ENCODE measurements at places on chromosomes 2 and 18. TPM values are rescaled to one million over a fixed set of nuclear protein-coding genes. Genes with fewer than 3 reads are reported as not detected.

TUBA4B gene
- total RNA-seq = not detected

ANTXR1 gene
- 17.0 TPM for total RNA-seq

ANKRD30BL gene
- not detected for total RNA-seq

CRYBA2 gene
- total RNA-seq = 3.4 TPM

CLEC4F gene
- total RNA-seq = not detected

CYRIA gene
- 3.8 TPM for total RNA-seq

SPC25 gene
- total RNA-seq = 16.0 TPM

LCT gene
- total RNA-seq = 0.08 TPM

DNA sequence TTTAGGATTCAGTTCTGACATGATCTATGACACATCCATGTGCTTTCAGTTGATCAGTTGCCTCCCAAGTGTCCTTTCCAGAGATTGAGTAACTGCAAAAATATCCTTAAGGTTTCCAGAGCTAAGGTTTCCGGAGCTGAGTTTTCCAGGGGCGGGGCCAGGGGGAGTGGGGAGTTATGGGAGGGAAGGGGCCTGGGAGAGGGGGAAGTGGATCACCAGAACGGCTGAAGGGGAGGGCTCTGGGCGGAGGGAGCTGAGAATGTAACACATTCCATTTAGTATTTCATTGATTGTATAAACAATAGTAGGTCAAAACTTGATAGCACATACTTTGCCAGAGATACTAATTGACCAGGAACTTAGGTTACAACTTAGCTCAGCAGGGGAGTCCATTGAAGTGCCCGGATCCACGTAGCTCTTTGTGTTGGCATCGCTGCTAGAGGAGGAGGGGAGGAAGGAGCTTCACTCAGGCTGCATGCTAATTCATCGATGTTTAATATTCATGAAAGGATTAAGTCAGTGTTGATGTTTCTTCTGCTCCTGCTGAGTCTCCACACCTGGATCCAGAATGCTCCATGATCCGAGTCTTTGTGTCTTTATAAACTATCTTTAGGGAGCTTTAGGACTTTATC is 289.8 kb downstream of the ALPK2 start:
- H3K36me3 ChIP-seq = peaks cover 4% of the 10 kb centered on the region
- no peak overlapping the region for H3K4me3 ChIP-seq
- no peak for DNase-seq
- no peaks in the 10 kb centered on the region for H3K27me3 ChIP-seq
- no peak overlapping the region for H3K27ac ChIP-seq
- H3K4me1 ChIP-seq = no peaks in the 10 kb centered on the region

DNA sequence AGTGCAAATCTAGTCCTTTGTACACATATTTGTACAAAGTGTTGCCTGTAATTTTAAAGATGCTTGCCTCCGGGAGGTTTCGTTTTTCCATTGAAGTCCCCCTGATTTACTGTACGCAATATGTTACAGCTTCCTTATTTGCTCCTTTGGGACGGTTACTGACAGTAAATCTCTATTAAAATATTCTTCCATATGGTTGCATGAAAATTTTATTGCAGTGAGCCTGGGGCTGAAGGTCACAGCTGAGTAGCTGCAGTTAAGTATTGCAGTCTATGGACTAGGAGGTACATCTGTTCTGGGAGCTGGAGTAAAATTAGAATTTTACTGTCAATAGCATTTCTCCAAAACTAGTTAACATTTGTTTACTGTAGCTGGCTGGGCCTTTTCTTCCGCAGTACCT is 119.2 kb downstream of the ETAA1 start:
- H3K36me3 ChIP-seq = no peaks in the 10 kb centered on the region
- H3K27me3 ChIP-seq = no peaks in the 10 kb centered on the region
- H3K4me3 ChIP-seq = no peak overlapping the region
- peak overlapping the region; percentile 29 for H3K27ac ChIP-seq
- no peaks in the 10 kb centered on the region for H3K4me1 ChIP-seq
- DNase-seq = peak; percentile 36

DNA sequence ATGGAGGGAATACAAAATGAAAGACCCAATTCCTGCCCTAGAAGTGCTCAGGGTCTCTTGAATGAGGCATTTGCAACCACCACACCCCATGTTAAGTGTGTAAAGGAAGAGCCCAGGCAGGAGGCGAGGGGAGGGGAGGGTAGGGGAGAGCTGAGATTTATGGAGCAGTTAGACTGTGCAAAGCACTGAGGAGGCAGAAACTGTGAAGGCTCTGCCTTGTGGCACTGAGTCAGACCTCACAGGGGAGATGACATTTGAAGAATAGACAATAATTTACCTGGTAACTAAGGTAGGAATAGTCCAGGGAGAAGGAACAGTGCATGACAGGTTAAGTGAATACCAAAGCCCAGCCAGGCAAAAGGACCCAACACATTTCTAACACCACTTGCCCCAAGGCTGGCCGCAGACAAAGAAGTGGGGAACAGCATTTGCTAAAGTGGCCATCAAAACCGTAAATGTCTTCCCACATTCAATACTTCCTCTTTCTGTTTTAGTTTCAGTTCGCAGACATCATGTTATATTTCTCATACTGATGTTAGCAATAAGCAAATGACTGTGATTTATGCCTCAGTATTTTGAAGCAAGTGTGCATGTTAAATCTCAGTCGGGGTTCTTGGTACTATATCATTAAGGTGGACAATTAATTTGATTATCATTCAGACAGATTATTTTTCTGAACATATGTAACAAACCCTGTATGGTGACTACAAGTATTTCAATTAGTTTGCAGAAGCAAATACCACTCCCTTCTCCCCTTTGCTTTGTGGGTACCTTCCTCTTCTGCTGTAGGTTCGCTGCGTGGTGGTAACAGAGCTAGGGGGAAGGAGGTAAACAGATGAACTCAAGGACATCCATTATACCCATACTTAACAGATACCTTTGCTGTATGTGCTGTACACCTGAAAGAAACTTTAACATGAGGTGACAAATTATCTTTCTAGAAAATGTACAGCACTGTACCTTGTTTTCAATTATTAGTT is 27.5 kb downstream of the CDH20 start:
- no peak for DNase-seq
- no peak overlapping the region for H3K4me3 ChIP-seq
- no peaks in the 10 kb centered on the region for H3K27me3 ChIP-seq
- H3K36me3 ChIP-seq = no peaks in the 10 kb centered on the region
- no peaks in the 10 kb centered on the region for H3K4me1 ChIP-seq

- DNase-seq = no peak
- H3K4me1 ChIP-seq = no peaks in the 10 kb centered on the region
- peak overlapping the region; percentile 42 for H3K27ac ChIP-seq
- peak overlapping the region; percentile 86 for H3K4me3 ChIP-seq
Measured at GRCh38 chr2:38875227-38875575, 533 bp downstream of the DHX57 start.

DNA sequence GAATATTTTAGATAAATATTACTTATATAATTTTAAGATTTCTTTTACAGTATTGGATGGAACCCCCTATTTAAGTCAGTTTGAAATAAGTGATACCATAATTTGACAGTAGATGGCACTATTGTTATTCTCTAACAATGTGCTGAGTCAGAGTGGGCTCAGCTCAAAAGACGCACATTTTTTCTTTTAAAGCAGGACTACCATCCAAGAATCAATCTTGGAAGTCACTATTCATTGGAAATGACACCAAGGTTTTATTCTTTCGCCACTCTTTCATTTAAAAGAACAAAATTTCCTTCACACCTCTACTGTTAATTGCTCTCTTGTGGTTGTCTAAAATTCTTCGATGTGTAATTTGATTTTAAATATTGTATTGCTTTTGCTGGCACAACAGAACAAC is 32.6 kb upstream of the SPAG16 start:
- DNase-seq = no peak
- H3K27ac ChIP-seq = no peak overlapping the region
- H3K36me3 ChIP-seq = no peaks in the 10 kb centered on the region
- H3K4me3 ChIP-seq = no peak overlapping the region

DNA sequence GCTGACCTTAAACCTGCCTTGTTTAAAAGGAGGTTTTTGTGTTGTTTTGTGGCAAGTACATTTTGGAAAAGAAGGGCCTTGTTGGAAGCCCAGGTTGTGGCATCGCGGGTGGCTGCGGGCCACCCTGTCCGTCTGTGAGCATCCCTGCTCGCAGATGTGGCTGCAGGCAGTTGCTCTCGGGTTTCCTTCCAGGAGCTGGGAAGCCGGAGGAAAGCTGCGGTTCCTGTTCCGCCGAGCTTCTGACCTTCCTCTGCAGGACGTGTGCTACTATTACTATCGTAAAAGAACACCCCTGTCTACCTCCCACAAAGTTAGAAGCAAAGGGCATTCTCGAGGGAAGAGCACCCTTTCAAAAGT is 766 bp downstream of the MFF start:
- H3K4me1 ChIP-seq = peaks cover 6% of the 10 kb centered on the region
- peak overlapping the region; percentile 85 for H3K27ac ChIP-seq
- peak overlapping the region; percentile 94 for H3K4me3 ChIP-seq
- H3K36me3 ChIP-seq = no peaks in the 10 kb centered on the region
- no peaks in the 10 kb centered on the region for H3K27me3 ChIP-seq

DNA sequence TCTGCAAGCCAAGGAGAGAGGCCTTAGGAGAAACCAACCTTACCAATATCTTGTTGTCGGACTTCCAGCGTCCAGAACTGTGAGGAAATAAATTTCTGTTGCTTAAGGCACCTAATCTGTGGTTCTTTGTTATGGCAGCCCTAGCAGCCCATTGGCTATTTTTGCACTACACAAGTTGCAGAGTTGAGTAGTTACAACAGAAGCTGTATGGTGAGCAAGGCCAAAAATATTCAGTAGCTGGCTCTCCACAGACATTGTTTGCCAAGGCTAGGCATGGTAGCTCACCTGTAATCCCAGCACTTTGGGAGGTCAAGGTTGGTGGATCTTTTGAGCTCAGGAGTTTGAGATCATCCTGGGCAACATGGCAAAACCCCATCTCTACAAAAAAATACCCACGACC is 27.1 kb upstream of the SCYGR1 start:
- no peaks in the 10 kb centered on the region for H3K27me3 ChIP-seq
- H3K4me1 ChIP-seq = no peaks in the 10 kb centered on the region
- no peaks in the 10 kb centered on the region for H3K36me3 ChIP-seq
- no peak overlapping the region for H3K4me3 ChIP-seq
- no peak overlapping the region for H3K27ac ChIP-seq
- DNase-seq = no peak

GRCh38 chr2:30661173-30662107 is 145.8 kb downstream of the CAPN13 start:
- no peaks in the 10 kb centered on the region for H3K27me3 ChIP-seq
- H3K4me1 ChIP-seq = no peaks in the 10 kb centered on the region
- H3K36me3 ChIP-seq = no peaks in the 10 kb centered on the region
- no peak for DNase-seq

GRCh38 chr2:102082571-102083392 is 59.8 kb upstream of the IL1R1 start:
- no peak for DNase-seq
- no peak overlapping the region for H3K4me3 ChIP-seq
- H3K36me3 ChIP-seq = no peaks in the 10 kb centered on the region
- H3K4me1 ChIP-seq = no peaks in the 10 kb centered on the region
- H3K27me3 ChIP-seq = no peaks in the 10 kb centered on the region
- H3K27ac ChIP-seq = peak overlapping the region; percentile 38

- no peak for DNase-seq
- no peaks in the 10 kb centered on the region for H3K27me3 ChIP-seq
Measured at GRCh38 chr2:18065249-18065648, 186.8 kb downstream of the KCNS3 start.

DNA sequence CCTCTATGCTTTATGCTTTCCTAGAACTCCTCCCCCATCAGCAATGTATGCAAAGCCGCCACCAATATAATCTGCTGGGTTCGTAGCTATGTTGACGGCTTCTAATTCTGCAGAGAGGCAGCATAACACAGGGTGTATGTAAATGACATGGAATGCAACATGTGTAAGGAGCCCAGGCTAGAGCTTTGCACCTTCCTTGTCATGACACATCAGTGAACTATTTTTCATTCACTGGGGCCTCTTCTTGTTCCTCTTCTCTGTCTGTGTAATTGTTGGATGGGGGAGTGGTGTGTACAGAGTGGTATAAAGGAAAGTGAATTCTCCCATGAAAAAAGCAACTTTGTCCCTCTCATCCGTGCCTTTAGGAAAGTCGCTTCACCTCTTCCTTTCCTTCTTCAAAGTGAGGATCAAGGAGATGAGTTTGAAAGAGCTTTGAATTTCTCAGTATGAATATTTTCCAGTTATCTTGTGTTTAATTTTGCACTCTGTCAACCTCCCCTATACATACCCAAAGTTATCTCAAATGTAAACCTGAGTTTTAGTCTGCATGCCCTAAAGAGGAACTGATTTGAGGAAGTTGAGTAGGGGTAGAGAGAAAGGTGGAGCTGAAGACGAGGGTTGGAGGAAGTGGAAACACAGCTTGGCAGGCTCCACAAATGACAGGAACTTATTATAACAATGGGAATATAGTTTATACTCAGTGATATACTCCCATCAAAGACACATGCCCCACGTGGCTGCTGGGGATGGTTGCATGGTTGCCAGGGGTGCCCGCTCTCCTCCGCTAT is 74.9 kb upstream of the ARL4C start:
- no peaks in the 10 kb centered on the region for H3K36me3 ChIP-seq
- no peak overlapping the region for H3K27ac ChIP-seq
- H3K27me3 ChIP-seq = no peaks in the 10 kb centered on the region
- no peak overlapping the region for H3K4me3 ChIP-seq
- DNase-seq = no peak

DNA sequence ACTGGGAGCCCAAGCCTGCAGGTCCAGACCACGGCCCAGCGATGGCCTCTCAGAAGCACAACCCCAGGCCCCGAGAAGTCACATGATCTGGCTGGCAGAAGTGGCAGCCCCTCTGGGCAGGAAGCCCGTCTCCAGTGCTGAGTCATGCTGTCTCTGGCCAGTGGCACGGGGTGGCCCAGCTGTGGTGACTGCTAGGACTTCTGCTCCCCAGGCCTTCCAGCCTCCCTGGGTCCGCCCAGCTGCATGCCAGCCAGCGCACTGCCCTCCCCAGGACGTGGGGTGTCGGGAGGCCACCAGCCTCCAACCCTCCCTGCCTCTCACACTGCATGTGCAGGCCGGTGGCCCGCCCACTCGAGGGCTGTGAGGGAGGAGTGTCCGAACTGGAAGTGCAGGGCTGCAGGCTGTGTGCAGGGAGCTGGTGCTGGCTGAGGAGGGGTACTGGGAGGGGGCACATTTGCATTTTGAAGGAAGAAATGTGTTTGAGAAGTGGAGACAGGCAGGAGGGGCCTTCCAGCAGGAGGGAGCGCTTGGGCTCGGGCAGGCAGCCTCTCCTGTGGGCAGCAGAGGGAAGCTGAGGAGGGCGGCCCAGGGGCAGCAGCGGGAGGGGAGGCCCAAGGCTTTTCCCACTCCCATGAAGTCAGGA is 17.0 kb upstream of the HPCAL1 start:
- H3K27me3 ChIP-seq = no peaks in the 10 kb centered on the region
- peak overlapping the region; percentile 13 for H3K27ac ChIP-seq
- no peak overlapping the region for H3K4me3 ChIP-seq
- no peaks in the 10 kb centered on the region for H3K4me1 ChIP-seq
- H3K36me3 ChIP-seq = no peaks in the 10 kb centered on the region

GRCh38 chr2:65386989-65387388 is 45.4 kb downstream of the SPRED2 start:
- H3K4me1 ChIP-seq = peaks cover 21% of the 10 kb centered on the region
- no peaks in the 10 kb centered on the region for H3K27me3 ChIP-seq
- no peak overlapping the region for H3K27ac ChIP-seq

Measured in colonic mucosa (tissue), 4 donors.